Globus pallidus (tissue), 1 donor: ENCODE measurements at places on chromosomes 2 and 18.

GRCh38 chr2:121366040-121366439 is 81.0 kb upstream of the TFCP2L1 start:
- DNase-seq, result no peak

DNA sequence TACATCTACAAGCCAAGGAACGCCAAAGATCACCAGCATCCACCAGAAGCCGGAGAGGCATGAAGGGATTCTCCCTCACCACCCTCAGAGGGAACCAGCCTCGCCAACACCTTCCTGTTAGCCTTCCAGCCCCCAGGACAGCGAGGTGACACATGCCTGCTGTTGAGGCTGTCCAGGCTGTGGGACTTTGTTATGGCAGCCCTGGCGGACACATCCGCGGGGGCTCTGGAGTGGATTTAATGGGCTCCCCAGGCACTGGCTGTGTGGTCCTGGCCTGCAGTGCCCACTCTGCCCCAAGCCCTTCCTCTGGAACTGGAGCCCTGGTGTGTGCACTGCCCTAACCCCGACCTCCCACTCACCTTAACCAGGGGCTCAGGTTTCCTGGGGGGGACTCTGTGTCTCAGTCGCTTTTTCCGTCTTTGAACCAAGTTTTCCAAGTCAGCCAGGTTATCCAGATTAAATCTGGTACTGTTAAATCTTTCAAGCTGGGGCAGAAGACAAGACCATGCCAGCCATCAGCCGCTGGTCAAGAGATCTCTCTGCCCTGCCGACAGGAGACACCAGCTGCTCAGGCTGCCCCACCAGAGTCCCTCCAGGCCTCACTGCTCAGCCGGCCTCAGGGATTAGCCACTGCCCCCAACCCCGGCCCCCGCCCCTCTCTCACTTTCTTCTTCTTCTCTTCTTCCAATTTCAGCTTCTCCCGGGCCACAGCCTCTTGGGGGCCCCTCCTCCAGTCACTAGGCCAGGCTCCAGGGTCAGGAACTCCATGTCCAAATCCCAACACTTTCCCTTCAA is 1.9 kb downstream of the ANKRD23 start:
- no peak for DNase-seq

DNA sequence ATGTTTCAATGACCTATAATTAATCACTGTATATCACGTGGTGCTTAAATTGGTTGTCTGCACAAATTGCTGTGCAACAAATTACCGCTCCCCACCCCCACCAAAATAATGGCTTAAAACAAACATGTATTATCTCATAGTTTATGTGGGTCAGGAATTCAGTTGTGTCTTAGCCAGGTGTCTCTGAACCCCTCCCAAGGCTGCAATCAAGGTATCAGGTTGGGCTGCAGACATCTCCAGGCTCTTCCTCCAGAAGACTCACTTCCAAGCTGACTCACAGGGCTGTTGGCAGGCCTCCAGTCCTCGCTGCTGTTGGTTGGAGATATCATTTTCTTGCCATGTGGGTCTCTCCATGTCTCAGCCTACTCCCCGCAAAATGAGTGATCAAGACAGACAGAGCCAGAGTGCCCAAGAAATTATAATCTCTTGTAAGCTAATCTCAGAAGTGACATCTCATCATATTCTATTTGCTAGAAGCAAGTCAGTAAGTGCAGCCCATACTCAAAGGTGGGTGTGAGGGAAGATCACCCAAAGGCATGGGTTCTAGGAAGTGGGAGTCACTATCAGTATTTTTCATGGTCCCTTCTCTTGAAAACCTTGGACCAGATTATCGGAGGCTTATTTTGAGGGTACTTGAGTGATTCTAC is 38.4 kb downstream of the SPC25 start:
- no peak for DNase-seq

- peak; percentile 78 for DNase-seq
Observed at GRCh38 chr2:95076705-95077529, 44.7 kb downstream of the MRPS5 start.

- no peak for DNase-seq
Observed at GRCh38 chr2:147630585-147630984, 214.2 kb upstream of the ACVR2A start.

DNA sequence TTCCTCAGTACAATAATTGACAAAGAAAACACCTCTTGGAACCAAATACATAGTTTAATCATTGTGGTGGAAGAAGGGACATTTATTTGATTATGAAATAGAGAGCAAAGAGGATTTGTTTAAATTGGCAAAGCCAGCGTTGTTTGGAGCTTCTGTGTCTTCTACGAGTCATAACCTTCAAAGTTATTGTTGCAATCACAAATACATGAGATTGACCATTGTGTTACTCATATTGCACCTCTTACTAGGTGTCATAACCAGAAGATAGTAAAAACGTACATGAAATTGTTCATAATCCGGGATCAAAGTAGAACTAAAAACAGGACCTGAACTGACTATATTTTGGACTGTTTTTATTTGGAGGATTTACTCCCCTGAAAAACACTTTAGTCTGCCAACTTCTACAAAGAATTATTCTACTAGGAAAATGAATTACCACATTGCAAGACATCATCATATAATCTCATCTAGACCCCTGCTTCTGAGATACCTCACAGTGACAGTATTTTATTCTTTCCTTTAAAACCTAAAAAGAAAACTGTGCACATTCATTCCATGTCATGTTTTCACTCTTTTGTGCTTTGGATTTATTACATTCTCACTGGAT is 151.7 kb upstream of the KLF7 start:
- DNase-seq, result no peak

DNA sequence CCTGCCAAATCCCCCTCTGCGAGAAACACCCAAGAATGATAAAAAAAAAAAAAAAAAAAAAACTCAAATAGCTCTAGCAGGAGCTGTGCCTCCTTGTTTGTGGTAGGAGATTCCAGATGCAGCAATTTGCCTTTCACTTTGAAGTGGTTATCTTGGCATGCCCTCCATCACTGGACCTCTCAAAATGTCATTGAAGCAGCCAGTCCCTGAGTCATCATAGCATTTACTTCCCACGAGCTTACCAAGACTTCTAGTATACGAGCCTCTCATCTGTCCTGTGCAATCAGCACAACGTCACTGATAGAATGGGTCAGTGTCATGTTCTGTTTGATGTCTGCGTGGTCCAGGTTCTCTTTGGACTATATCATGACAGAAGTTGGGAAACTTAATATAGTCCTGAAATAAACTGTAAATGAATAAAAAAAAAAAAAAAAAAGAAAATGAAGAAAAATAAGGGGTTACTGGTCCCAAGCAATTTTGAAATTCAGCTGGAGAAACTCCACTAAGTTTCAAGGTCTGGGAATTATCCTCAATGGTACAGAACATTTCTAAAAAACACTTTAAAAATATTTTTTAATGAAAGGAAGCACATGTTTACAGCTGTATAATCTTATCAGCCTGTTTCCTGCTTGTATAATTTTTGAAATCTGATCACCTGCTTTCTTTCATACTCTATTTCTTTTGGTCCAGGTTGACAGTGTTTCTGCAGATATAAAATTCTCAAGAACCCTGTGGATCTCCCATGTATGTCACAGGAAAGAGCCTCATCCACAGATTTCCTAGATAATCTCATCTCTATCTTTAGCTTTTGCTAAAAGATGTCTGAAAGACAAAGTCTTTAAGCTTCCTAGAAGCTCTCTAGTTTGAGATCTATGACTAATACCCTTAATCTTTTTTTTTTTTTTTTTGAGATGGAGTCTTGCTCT is 74.1 kb upstream of the EHBP1 start:
- DNase-seq, result no peak

- DNase-seq, result no peak
Observed at GRCh38 chr2:237199082-237199481, 113.4 kb downstream of the COPS8 start.

DNA sequence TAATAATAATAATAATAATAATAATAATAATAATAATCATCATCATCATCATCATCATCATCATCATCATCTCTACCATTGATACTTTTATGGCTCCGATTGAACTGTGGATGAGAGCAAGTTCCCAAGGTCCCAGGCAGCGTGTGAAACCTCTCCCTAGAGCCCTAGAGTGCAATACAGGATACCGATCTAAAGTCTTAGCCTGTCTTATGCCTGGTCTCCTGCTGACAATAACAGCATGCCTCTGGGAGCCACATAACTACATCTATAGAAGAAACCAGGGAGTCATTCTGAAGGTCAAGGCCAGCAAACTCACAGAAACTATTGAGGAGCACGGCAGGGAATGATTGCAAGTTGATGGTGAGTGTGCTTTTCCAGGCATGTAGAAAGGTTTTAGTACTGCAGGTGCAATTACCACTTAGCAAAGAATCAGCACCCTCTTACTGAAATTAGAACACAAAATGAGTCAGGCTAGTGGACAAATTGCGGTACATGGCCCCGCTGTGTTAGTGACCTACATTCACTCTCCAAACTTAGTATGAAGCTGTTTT is 457.2 kb upstream of the CDH20 start:
- DNase-seq, result no peak

DNA sequence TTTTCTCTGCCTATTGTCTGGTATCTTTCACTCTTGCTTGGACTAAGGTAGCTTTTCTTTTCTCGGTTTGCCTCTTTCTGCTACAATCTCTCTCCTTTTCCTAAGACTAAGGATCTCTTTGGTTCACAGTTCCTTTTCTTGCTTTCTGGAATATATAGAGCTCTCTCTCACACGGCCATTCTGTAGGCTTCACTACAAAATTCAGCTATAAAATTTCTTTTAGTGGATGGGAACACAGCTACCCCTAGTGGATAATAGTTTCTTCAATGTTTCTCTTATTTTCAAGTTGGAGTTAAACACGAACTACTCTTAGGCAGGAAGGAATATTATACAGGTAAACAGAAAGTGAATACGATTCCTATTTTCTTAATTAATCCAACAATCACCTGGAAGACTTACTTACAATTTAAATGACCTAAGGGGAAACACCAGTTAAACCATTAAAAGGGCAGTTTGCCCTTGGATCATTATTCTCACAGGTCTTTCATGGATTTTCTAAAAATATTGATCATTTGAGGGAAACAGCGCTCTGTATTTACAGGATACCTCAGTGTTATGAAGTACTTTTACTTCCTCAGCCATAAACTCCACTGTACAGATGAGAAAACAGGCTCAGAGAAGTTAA is 140.5 kb downstream of the LRP2 start:
- DNase-seq, result peak; percentile 19

DNA sequence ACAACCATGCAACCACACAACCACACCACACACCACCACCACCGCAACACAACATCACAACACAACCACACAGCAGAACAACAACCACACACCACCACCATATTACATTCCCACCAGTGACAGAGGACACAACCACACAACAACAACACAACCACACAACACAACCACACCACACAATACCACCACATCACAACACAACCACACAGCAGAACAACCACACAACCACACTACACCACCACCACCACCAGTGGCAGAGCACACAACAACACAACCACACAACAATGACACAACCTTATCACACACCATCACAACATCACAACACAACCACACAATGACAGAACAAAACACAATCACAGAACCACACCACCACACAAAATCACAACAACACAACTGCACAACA is 313.0 kb upstream of the MYT1L start:
- no peak for DNase-seq

DNA sequence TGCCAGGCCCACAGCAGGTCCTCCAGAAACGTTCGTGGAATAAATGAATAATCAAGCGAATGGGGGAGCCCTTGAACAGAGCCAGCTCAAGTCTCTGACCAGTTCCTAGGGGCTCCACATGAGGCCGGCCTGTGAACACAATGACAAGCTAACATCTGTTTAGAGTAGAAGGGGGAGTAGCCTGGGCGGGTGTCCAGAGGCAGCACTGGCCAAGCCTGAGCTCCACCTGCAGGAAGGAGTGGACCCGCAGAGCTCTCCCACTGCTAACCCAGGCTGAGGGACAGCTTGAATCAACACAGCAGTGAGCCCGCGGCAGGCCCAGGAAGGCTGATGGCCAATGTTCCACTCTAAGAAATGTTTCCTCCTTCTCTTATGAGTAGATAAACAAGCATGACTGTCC is 234.8 kb upstream of the RAB6C start:
- no peak for DNase-seq

DNA sequence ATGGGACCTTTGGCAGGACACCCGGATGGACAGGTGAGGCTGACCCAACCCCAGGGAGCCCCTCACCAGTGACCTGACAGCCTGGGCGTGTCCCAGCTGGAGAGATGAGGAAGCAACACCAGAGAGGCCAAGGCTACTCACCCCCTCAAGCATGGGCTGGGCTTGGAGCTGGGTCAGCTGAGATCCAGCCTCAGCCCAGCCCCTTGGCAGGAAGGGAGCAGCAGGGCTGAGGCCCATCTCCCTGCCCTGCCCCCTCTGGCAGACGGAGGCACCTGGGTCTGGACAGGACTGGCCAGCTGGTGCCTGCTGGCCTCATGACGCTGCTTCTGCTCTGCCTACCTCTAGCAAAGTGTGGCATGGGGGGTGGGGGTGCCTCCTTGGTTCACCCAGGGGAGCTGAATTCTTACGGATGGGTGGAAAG is 37.8 kb downstream of the HS6ST1 start:
- peak; percentile 49 for DNase-seq

- DNase-seq, result no peak
Observed at GRCh38 chr18:23356915-23357601, 96.0 kb upstream of the RIOK3 start.
